Hippocampal formation (tissue), 2 donors: ENCODE measurements at places on chromosomes 12 and 14.

- no peak for DNase-seq
Observed at GRCh38 chr14:38243696-38244240, 12.1 kb downstream of the CLEC14A start.

GRCh38 chr14:105108516-105108864, 43.3 kb upstream of the GPR132 start:
- no peak for DNase-seq

GRCh38 chr14:51704545-51704944, 52.8 kb downstream of the FRMD6 start:
- no peak for DNase-seq

DNA sequence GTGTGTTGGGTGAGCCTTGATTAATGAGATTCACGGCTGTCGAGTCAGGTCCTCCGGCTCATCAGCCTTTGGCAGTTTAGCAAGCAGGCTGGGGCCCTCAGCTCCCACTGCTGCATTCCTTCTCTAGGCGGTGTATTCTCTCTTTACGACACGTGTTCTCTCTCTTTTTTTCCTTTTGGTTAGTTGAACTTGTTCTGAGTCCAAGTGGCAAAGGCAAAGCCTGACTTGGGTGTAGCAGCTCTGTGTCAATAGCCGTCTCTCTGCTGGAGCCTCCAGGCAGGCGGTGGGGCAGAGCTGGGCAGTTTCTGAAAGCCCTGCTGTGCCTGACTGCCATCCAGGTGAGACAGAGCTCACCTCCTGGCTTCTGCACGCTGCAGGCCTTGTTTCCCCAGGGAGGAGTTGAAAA, 46.6 kb downstream of the SUSD6 start:
- no peak for DNase-seq

- DNase-seq = no peak
Observed at GRCh38 chr14:67955261-67955660, 135.7 kb downstream of the RAD51B start.
